NCI-H1694 (cell line): ENCODE measurements at places on chromosomes 7 and 10.

DNA sequence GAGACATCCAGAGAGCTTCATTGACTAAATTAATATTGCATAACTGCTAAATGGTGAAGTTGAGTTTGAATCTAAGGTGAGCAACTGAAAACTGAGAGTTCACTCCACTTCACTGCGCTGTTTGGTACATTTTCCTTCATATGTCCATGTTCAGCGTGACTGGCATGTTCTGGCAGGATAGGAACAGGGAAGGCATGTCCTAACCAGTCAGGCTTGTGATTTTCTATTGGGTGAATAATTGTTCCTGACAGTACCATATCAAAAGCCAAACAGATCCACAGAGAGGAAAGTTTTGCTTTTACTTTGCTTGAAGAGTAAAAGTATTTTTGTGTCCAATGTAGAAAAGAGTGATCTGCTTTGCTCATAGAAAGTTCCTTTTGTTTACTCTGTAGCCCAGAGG, 53.2 kb downstream of the WDFY4 start:
- no peak for DNase-seq

DNA sequence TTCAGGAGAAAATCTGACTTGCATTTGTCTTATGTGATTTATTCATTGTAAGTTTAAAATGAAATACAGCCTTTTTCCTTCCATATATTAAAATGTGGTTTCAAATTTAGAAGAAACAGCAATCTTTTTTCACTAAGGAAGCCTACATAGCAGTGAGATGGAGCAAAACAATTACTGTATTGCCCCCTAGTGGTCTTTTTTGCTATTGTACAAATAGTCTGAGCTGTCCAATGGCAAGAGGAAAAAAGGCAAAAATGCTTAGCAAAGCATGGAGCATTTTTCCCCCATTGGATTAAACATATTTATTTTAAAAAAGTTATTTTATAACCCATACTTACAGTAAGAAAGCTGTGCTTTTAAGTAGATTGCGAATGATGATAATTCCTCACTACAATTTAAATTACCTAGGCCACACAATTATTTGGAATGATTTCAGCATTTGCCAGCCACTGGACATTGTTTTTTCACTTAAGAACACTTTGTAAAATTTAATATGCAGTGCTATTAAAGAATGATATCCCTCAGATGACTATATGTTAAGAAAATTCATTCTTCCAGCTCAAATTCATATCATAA, 119.5 kb downstream of the CPED1 start:
- DNase-seq, result peak; percentile 82

DNA sequence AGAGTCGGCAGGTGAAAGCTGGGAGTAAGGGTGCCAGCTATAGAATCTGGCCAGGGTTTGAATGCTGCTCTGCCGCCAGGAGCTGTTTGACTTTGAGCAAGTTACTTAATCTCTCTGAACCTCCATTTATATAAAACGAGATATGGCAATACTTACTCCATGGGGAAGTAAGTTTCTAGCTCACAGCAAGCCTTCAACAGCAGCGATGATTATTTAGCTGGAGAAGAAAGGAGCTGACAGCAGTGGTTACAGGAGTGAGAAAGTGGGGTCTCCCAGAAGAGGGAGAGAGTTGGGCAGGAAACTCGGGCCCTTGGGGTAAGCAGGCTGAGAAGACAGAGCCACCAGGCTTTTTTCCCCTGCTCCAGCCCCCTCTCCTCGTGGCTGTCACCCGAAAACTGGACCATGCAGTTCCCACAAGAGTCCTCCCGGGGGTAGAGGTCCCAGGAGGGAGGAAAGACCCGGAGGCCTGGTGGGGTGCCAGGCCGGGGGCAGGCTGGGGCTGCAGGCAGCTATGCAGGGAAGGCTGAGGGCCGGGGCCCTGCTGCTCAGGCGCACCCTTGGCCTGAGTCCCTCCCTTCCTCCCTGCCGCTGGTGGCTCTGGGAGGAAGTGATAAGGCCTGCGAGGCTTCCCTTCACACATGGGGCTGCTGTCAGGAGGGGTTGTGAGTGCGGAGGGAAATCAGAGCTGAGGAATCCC, 3.5 kb downstream of the NOS3 start:
- no peak for DNase-seq

- no peak for DNase-seq
Observed at GRCh38 chr7:22181663-22182062, 175.3 kb downstream of the RAPGEF5 start.

DNA sequence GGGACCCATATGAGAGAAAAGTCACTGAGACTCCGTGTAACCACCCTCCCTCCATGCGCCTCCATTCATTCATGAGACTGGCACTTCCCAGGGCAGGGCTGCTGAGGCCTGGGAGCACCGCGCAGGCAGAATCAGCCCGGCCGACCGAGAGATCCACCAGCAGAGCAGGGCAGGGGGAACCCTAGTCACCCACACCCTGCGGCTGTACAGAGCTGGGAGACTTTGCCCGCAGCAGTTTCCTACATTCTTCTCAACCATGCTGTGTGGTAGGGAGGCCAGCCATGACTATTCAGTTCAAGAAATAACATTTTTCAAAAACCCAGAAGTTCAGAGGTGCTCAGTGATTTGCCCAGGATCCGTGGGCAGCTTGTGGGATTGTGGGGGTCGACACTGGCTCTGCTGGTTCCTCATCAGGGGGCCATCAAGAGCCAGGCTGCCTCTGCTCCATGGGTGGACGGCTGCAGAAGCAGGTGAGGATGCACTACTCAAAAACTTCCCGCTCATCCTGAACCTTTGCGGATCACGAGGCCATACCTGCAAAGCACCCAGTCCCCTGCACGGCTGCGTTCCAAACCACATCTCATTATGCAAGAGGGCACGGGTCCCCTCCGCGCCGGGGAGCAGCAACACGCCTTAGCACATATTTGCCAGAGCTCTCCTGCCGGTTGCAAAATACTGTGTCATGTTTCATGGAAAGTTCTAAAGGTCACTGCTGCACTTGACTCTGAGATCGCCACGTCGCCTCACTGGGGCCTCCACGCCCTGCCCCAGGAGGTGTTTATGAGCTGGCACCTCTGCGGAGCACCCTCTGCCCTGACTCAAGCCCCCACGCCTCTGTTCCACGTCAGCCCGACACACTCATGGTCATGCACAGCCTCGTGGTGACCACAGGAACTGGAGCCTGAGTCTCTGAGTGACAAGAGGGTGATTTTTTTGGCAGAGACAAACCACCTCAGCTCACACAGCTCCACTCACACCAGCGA, 132.0 kb downstream of the PRKAG2 start:
- no peak for DNase-seq

DNA sequence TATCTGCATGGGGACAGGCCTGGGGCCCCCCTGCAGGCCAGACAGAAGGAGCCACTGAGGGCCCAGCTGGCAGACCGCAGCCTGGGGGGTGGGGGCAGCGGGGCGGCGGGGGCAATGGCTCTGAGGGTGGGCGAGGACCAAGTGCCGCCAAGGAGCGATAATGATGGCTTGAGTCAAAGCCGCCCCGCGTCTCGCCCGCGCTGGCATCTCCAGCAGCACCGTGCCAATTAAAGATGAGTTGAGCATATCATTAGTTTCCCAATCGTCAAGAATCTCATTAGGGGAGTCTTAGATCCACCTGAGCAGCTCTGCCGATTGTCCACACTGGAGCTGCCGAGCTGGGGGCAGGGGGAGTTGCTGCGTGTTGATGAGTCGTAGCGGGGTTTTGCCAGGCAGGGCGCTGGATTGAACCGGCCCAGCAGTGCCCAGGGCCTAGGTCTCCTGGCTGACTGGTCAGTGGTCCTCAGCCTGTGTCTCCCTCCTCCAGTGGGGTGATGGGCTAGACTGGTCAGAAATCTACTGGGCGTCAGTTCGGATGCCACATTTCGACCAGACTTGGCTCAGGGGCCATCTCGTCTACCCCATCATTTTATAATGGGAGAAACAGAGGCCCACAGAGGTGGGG, 41.0 kb upstream of the PSMG3 start:
- no peak for DNase-seq

- DNase-seq, result no peak
Observed at GRCh38 chr10:17394854-17395253, 59.5 kb downstream of the ST8SIA6 start.

DNA sequence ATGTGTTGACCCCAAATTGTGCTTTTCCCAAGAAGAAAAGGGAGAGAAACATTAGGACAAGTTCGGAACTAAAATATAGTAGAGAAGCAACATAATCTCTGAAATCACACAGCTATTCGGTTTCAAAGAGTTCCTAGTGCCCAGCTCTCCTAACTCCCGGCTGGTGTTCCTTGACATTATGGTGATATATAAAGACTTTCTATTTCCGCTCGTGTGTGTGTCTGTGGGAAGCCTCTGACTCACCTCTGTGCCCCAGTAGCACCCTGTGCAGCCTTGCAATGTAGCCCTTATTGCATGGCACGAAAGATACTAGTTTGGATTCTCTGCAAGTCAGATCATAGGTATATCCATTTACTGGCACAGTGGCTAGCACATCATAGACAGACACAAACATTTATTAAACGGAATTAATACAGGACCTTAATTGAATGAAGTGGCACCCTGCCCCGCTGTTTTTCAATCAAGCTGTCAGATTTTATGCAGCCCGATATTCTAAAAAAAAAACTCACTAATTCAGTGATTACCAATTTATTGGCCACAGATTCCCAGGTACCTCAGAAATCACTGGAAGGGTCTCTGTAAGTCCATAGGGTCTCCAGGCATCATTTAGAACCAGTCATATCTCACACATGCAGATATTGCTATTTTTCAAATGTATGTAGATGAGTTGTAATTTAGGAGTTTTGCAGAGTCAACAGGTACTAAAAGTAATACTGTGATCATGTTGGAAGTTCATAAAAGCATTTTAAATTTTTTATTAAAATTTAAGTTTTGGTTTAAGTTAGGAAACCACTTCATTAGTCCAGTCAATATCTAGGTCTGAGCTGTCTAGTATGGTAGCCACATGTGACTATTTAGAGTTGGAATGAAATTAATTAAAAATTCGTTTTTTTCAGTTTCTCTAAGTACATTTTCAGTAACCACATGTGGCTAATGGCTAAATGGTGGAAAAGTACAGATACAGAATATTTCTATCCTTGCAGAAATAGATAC, 43.3 kb downstream of the SFTPD start:
- no peak for DNase-seq

GRCh38 chr10:60176925-60177324, 212.8 kb downstream of the ANK3 start:
- no peak for DNase-seq

DNA sequence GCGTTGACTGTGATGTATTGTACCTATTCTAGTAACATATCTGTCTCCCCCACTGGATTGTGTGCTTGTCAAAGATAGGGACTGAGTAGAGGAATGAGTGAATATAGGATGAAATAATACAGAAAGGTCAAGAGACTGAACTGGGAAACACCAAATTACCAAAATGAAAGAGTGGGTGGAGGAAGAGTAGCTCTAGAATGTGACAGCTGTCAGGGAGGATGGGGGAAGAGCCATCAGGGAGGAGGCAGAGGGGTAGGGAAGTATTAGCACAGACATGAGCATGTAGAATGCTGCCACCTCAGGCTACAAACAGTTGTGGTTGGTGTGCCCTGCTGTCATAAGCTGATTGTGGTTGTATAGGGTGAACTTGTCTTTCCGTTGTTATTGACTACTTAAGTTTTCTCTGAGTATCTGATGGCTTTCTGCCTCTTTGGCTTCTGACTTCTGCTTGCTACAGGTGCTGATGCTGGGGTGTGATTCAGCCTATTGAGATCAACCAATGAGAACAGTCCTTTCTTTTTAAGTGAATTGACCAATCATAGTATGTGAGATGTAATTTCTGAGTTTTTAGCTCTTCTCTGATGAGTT, 5.6 kb downstream of the CCSER2 start:
- peak; percentile 48 for DNase-seq

- no peak for DNase-seq
Observed at GRCh38 chr10:132095403-132096113, 29.8 kb downstream of the JAKMIP3 start.

DNA sequence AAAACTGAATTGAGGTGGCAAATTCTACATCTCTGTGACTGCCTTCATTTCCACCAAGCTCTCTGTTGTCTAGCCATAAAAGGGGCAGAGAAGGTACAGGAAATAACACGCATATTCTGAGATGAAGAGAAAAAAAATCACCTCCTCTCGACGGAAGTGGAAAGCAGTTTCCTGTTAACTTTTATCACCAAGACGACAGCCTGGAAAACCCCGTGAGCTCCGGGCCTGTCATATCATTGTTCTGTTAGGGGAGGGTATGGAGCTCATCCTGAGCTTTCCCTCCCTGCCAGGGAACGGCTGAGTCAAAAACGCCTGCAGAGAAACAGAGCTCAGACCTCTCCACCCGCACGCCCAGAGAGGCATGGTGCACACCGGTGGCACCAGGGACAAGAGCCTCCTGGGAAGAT, 200.3 kb downstream of the PRPF18 start:
- DNase-seq, result no peak

DNA sequence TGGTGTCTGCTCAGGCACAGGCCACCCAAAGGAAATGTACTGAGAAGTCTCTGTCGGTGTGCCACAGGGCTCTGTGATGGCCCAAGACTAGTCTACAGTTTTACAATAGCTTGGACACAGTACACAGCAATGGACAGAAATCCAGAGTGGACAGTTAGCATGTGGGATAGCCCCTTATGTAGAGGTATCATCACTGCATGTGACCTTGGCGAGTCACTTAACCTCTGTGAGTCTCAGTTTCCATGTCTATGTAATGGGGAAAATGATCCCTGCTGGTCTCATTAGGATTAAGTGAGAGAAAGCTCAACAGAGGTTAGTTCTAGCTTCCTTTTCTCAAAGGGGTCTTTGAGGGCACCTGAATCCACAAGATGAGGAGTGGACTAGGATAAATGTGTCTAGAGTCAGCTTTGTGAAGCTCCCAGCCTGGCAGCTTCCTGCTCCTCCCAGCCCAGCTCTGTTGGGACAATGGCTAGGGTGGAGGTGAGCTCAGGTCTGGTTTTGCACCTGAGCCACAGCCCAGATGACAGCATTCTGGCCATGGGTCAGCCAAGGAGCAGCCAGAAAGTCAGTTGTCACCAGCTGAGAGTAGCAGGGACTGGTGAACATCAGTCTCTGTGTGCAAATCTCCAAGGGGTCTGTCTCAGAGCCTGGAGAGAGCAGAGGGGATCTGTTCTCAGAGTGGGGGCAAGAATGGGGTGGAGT, 17.9 kb downstream of the CRHR2 start:
- DNase-seq, result no peak

DNA sequence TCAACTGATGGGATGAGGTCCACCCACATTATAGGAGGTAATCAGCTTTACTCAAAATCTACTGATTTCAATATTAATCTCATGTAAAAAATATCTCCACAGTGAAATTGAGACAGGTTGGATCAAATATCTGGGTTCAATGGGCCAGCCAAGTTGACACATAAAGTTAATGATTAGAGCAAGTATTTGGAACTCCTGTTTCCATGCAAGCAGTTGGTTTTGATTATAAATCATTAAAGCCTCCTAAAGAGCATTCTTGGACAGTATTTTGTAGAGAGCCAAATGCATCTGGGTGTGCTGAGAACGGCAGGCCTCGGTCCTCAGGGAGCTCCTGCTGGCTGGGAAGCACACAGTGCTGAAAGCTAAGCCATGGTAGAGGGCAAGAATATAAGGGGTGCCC, 126.9 kb upstream of the BTBD16 start:
- no peak for DNase-seq

DNA sequence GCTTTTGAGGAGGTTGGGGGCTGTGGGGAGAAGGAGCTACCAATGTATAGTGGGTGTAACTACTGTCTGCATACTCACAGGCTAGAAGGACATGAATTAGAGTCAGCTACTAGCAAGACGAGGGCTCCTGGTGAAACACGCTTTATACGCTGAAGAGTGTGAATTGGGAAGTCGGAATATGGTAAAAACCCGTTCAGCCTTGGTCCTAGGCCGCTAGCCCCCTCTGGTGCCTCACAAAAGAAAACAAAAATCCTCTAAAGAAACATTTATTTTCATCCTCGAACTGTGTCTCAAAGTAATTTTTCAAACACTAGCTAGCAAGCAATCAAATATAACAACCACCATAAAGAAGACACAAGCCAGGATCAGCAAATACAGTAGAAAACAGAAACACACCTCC, 338.1 kb upstream of the SEMA3C start:
- DNase-seq, result no peak
